ENCODE measurements at places on chromosomes 7 and 10. TPM values are rescaled to one million over a fixed set of nuclear protein-coding genes. Genes with fewer than 3 reads are reported as not detected.

OR6B1 gene
- total RNA-seq: not detected

WDR86 gene
- total RNA-seq: 6.2 TPM

CHRM2 gene
- total RNA-seq: not detected

ATRNL1 gene
- total RNA-seq: 0.32 TPM

SAP25 gene
- total RNA-seq: 5.0 TPM

LAMB4 gene
- not detected for total RNA-seq

APBB1IP gene
- 20.5 TPM for total RNA-seq

SMO gene
- 7.4 TPM for total RNA-seq

CTAGE6 gene
- total RNA-seq: 0.69 TPM

SFTPA1 gene
- 0.83 TPM for total RNA-seq

PDE1C gene
- total RNA-seq: 51.3 TPM

CTBP2 gene
- 44.4 TPM for total RNA-seq

MMD2 gene
- total RNA-seq: not detected

NRP1 gene
- 123 TPM for total RNA-seq

FAM200A gene
- total RNA-seq: 5.4 TPM

VENTX gene
- 3.5 TPM for total RNA-seq

CUZD1 gene
- total RNA-seq: 0.51 TPM

SLC13A1 gene
- not detected for total RNA-seq

DEPP1 gene
- 105 TPM for total RNA-seq

WIPF3 gene
- 21.4 TPM for total RNA-seq

PLPP4 gene
- not detected for total RNA-seq

CLRN3 gene
- total RNA-seq: not detected

FAM25A gene
- total RNA-seq: not detected

STEAP4 gene
- total RNA-seq: 124 TPM

PRR15 gene
- total RNA-seq: 1.1 TPM

NPC1L1 gene
- 0.14 TPM for total RNA-seq

CPA2 gene
- total RNA-seq: not detected

PRTFDC1 gene
- 7.2 TPM for total RNA-seq

GTF2IRD1 gene
- 17.0 TPM for total RNA-seq

PCLO gene
- total RNA-seq: 0.62 TPM

ANKRD30A gene
- not detected for total RNA-seq

Measured in posterior vena cava (tissue), 2 donors.